ENCODE measurements at places on chromosomes 2 and 18. TPM values are rescaled to one million over a fixed set of nuclear protein-coding genes. Genes with fewer than 3 reads are reported as not detected.

REG3A gene
- not detected for total RNA-seq

CYS1 gene
- total RNA-seq, result 0.43 TPM

ZNF385B gene
- 2.8 TPM for total RNA-seq

TBR1 gene
- not detected for total RNA-seq

DNA sequence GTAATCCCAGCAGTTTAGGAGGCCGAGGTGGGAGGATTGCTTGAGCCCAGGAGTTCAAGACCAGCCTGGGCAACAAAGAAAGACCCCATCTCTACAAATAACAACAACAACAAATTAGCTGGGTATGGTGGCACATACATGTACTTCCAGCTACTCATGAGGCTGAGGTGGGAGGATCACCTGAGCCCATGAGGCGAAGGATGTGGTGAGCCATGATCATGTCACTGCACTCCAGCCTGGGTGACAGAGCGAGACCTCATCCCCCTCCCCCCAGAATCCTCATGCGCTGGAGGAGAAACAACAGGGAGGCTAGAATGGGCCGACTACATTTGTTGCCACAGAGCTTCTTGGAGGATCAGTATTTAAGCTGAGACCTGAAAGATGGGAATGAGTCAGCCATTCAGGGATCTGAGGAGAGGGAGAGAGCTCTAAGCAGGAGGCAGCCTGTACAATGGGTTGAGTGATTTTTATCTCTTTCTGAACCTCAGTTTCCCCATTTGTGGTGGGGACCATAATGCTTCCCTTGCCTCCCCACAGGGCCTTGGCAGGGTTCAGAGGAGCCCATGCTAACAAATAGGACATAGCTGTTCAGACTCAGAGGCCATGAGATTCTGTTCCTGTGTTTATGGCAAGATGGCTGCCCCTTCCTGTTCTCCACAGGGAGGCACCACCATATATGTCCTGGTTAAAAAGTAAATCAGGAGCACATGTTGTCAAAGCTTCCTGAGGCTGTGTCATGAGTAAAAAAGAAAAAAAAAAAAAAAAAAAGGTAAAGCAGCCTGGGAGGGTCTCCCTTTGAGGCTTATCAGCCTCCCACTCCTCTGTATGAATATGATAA is 131.4 kb upstream of the HAAO start:
- DNase-seq, result no peak

DNA sequence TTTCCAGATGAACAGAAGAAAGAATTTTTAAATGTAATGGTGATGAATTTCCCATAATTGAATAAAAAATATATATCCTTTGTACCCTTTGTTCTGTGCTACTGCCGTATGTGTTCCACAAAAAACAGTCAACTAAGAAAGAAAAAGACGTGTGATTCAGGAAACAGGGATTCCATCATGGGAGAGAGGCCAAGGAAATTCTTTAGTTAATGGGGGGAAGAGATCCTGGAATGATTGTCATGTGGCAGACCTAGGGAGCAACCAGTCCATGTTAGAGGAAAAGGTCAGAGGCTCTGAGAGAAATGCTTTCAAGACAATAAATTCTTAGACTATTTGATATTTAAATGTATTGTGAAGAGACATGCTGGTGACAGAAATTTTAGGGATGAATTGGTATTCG is 76.6 kb downstream of the CPO start:
- no peak for DNase-seq

DNA sequence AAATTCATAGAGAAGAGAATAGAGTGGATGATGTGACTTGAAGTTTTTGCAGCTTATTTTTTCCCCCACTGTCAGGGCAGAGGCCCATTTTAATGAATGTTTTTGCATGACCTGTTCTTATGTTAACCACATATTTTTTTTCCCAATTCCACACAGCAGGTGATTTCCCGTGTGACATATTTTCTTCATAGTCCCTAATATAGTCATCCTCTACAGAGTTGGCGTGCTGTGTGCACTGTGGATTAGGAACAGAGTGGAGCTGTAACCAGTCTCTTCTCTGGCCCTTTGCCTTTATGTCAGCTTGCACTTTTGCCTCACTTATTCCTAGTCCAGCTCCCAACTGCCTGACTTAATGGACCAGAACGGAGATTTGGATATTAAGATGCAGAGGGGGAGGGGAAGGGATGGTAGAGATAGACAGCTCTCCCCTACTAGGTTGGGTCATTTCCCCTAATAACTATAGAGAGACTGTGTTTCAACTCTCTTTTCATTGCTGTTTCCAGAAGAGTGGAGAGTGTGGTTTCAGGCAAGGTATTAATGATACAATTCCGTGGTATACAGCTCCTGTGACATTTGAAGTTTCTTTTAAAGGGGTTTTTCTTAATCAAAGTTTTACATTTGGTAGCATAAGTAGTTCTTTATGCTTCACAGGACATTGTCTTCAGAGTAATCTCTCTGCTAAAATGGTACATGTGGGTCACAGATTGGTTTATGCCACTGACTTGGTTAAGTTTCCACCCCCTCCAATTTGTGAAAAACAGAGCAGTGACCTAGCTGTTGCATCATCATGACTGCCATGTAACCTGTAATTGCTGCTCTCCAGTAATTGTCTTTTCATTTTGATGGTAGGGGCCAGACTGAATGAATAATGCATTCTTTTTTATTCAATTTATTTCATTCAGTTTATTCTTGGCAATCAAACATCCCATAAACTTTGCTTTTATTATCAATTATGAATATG is 161.3 kb downstream of the HAUS1 start:
- DNase-seq, result no peak

DNA sequence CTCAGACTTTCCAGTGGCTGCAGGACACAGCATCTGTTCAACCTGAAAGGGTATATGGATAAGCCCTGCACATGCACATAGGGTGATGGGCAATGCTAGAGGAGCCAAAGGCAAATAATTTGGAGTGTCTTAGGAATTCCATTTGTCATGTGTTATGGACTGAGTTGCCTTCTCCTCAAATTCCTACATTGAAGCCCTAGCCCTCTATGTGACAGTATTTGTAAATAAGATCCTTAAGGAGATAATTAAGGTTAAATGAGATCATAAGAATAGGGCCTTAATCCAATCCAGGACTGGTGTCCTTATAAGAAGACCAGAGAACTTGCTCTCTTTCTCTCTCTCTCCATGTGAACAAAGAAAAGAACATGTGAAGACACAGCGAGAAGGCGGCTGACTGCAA is 42.9 kb upstream of the CREG2 start:
- no peak for DNase-seq

DNA sequence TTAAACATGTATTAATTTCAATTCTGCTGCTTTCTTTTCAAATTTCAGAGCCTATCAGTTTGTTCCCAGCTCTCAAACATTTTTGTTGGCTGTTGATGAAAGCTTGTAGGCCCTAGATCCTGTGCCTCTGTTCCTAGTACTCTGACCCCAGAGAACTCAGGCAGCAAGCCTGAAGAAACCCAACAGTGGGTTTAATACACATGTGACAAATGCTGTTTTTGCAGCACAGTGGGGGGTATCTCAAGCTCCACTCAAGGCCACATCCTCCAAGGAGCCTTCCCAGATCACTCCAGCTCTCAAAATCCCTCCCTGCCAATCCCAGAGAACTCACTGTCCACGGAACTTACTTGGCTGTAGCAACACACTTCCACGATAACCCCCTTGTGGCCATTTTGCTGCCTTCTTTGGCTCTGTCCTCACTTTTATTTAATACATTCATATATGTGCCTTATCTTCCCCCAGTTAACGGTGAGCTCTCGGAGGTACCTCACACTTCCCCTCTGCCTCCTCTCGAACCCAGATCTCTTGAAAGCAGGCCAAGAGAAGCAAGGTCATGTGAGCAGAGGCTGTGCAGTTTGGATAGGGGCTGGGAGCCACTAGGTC is 122.4 kb downstream of the TNS1 start:
- no peak for DNase-seq
